ENCODE measurements at places on chromosomes 3 and 15. TPM values are rescaled to one million over a fixed set of nuclear protein-coding genes. Genes with fewer than 3 reads are reported as not detected.

VPS39 gene
- 52.2 TPM for total RNA-seq

MTHFS gene
- total RNA-seq = 8.3 TPM

GABRA5 gene
- total RNA-seq = 8.3 TPM

LARP6 gene
- 78.3 TPM for total RNA-seq

LRRC31 gene
- not detected for total RNA-seq

SPTBN5 gene
- total RNA-seq = under 0.01 TPM

GP9 gene
- total RNA-seq = not detected

CMTM7 gene
- total RNA-seq = 3.4 TPM

KBTBD12 gene
- total RNA-seq = not detected

GHSR gene
- not detected for total RNA-seq

GRCh38 chr3:127908202-127908601 is 6.8 kb upstream of the KBTBD12 start:
- DNase-seq = no peak

GRCh38 chr3:105327662-105328337 is 38.9 kb upstream of the ALCAM start:
- DNase-seq = peak; percentile 6

GRCh38 chr3:31047673-31048072 is 153.2 kb upstream of the GADL1 start:
- DNase-seq = no peak

- no peak for DNase-seq
Measured at GRCh38 chr3:22732641-22733040, 470.5 kb upstream of the UBE2E2 start.

GRCh38 chr3:72678867-72679266 is 169.4 kb downstream of the SHQ1 start:
- DNase-seq = no peak

GRCh38 chr15:22887157-22887951 is 48.9 kb downstream of the NIPA2 start:
- peak; percentile 94 for DNase-seq

DNA sequence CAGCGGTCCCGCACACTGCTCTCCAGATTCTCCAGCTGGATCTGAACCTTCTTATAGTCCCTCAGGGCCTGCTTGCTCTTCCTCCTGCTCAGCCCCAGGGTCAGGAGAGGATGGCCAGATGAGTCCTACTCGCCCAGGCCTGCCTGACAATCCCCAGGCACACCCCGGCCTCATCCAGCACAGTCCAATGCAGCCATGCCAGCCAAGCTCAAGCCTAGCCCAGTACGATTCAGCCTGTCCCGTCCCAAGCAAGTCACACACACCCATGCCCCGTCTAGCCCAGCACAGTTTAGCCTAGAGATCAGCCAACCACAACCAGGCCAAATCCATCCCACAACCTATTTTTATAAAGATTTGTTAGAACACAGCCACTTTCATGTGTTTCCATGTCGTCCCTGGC is 16.8 kb downstream of the PLXNB1 start:
- DNase-seq = no peak

DNA sequence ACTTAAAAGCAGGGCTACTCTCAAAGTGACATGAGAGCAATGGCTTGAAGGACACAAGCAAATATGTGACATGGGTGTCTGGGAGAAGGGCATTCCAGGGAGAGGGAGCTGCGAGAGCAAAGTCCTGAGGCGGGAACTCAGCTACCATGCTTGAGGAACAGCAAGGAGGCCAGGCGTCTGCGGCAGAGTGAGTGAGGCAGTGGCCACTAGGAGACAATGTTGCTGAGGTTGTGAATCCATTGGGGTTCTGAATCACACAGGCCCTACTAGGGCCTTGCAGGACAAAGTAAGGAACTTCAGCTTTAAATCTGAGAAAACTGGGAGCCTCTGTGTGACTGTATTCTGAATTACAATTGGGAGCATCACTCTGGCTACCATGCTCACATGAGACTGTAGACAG is 94.1 kb upstream of the PRICKLE2 start:
- DNase-seq = no peak

GRCh38 chr3:125591116-125591760 is 4.1 kb downstream of the OSBPL11 start:
- peak; percentile 11 for DNase-seq

GRCh38 chr3:82558081-82558480 is 796.6 kb upstream of the GBE1 start:
- no peak for DNase-seq

- DNase-seq = no peak
Measured at GRCh38 chr15:89075846-89076245, 12.4 kb upstream of the ABHD2 start.

- peak; percentile 94 for DNase-seq
Measured at GRCh38 chr3:171788546-171789351, 21.5 kb downstream of the PLD1 start.

DNA sequence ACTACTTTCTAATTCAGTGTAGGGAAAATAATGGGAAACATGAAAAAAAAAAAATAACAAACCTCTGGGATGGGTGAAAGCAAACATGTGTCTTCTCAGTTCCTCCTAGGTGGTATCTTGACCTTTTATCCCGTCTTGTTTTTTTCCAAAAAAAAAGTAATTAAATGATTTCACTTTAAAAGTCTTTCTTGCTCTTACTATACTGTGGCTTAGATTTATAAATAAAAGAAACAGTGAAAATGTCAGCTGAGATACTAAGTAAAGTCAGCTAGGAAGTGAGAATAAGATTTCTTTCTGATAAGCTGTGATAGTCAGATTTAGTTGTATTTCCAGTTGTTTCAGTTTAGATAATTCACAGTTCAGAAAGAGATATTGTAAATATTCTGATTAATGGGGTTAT is 37.4 kb downstream of the BBX start:
- DNase-seq = no peak

- DNase-seq = no peak
Measured at GRCh38 chr3:123909785-123910184, 25.7 kb upstream of the MYLK start.

DNA sequence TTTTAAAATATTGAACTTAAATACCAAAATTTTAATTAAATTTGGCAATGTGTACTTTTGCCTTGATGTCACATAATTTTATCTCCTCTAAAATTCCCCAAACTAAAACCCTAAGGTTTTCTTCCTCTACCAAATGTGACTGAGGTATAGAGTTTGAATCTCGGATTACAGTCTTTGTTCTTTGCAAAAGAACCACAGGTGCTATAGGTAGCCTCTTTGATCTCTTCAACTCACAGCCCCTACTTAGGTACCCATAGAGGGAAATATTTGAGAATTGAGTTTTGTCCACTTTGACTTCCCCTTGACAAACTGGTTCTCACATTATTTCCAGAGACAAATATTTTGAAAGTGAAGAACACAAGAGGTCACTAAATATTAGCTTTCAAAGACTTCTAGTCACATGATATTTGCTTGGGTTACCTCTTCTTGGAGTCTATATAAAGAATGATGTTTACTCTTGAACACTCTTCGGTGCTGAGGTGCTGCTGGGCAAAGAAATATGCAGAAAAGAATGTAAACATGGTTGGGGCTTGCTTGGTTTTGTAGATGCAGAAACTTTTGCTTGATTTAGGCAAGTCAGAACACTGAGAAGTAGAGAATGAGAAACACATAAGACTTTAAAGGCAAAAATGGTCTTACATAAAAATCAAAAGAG is 120.8 kb upstream of the MCTP2 start:
- no peak for DNase-seq

- DNase-seq = no peak
Measured at GRCh38 chr3:61961900-61962299, 400.5 kb downstream of the PTPRG start.

- DNase-seq = no peak
Measured at GRCh38 chr3:1943395-1944118, 155.1 kb upstream of the CNTN4 start.

GRCh38 chr15:35289024-35289617 is 204.0 kb upstream of the NANOGP8 start:
- peak; percentile 81 for DNase-seq

DNA sequence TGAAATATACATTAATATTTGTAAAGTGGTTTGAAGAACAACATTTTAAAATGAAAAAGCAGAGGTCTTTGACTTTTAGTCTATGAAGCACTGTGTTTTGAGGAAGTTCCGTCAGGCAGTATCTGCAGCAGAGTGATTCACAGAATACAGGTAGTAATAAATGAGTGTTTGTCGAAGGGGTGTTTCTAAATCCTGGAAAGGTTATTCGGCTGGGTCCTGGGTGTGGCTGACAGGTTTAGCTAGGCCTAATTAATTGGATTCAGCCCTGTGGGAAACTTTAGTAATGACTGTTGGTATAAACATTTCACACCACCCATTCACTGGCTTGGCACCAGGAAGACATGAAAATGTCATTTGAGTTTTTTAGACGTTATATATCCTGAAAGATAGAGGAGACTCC is 51.3 kb downstream of the TIPARP start:
- DNase-seq = no peak

- peak; percentile 10 for DNase-seq
Measured at GRCh38 chr3:167852216-167852615, 116.7 kb downstream of the SERPINI1 start.

DNA sequence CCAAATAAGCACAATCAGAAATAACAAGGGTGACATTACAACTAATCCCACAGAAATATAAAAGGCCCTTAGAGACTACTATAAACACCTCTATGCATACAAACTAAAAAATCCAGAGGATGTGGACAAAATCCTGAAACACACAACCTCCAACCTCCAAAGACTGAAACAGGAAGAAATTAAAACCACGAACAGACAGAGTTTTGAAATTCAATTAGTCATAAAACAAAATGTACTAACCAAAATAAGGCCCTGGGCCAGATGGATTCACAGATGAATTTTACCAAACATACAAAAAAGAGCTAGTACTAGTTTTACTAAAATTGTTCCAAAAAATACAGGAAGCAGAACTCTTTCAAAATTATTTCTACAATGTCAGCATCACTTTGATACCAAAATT is 1043.6 kb downstream of the DIPK2A start:
- DNase-seq = peak; percentile 41

- no peak for DNase-seq
Measured at GRCh38 chr3:152127058-152127457, 141.7 kb upstream of the MBNL1 start.

- DNase-seq = peak; percentile 55
Measured at GRCh38 chr3:152126260-152126659, 142.5 kb upstream of the MBNL1 start.

GRCh38 chr3:72738752-72739530 is 109.3 kb downstream of the SHQ1 start:
- DNase-seq = no peak

DNA sequence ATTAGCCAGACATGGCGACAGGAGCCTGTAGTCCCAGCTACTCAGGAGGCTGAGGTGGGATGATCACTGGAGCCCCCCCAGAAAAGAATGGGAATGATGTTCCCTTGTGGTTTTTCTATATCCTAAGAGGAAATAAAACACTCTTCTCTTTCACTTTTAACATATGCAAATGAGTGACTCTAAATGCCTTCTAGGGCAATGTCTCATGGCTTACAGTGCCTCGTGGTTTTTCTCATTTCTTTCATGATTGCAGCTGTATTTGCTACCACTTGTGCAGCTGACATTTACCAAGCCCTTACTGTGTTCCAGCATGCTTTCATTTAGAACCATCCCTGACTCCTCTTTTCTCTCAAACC is 26.4 kb downstream of the STOML1 start:
- peak; percentile 70 for DNase-seq

GRCh38 chr3:122913539-122914100 is 113.9 kb downstream of the SEMA5B start:
- DNase-seq = no peak

GRCh38 chr3:78642226-78643035 is 1125.4 kb downstream of the ROBO1 start:
- DNase-seq = no peak

GRCh38 chr3:99534951-99535704 is 103.3 kb upstream of the COL8A1 start:
- DNase-seq = peak; percentile 93

- DNase-seq = peak; percentile 31
Measured at GRCh38 chr3:61617041-61617440, 55.7 kb downstream of the PTPRG start.

- no peak for DNase-seq
Measured at GRCh38 chr3:150703299-150703755, 393 bp downstream of the ERICH6 start.

DNA sequence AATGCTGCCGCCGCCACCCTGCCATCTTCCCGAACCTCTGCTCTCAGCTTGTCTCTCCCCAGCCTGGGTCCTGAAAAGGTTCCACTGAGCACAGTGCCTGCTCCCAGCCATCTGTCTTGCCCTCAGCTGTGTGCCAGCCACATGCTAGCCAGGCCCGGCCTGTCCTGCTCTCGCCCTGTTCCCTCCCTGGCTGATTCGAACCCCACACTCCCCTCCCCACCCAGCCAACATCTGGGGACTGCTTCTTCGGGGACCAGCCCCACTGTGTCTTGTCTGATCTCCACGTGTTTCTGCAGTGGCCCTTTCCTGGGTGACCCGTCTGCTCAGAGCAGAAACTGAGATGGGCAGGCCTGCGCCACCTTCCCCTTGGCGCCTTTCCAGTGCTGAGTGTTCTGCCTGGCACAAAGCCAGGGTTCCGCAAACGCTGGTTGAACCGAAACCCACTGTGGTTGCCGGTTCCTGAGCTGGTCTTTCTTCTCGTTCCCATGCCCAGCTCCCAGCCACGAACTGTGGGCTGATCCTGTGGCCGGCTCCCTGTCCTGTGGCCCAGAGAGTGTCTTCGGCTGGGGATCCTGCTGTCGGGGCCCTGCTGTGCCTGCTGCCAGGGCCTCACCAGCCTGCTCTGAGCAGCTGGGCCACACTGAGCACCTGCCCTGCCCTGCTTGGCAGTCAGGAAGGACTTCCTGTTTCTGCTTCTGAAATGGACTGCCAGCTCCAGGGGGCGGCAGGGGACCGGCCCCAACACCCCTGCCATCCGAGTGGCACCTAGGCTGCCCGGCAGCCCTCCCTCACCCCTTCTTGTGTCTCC is 62.7 kb upstream of the KLF13 start:
- DNase-seq = no peak

- no peak for DNase-seq
Measured at GRCh38 chr3:142118911-142119310, 30.4 kb downstream of the TFDP2 start.

DNA sequence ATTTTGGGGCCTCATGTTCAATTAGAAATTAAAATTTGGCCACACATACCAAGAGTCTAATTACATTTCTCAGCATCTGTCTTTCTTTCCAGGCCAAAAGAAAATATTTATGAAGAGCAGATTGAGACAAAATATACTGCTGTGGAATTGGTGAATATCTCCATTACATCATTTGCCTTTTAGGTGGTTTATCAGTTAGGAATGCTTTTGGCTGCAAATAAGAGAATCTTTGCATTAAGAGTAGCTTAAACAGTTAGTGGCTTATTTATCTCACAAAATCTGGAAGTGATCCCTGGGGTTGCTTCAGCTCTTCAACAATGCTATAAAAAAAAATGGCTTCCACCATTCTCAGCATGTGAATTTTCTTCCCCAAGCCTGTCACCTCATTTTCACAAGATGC is 308.7 kb downstream of the MAGI1 start:
- peak; percentile 76 for DNase-seq

DNA sequence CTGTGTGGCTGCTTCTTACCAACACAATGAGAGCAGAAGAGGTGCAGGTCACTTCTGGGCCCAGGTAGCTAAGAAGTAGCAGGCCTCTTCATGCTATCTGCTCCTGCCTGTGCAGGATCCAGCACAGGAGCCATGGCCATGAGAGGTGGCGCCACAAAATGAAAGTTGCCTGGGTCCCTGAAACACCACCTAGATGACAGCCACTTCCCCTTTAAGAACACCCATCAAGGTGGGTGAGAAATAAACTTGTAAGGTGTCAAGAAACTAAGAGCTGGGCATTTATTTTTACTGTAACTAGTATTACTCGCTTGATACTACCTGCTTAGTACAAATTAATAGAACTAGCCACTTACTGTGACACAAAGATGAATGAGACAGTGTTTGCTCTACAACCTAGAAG is 484.6 kb upstream of the TBL1XR1 start:
- no peak for DNase-seq

- DNase-seq = no peak
Measured at GRCh38 chr3:28115316-28115715, 126.1 kb upstream of the CMC1 start.

Data from IMR-90 (cell line).